ENCODE measurements at places on chromosomes 2 and 18.

GRCh38 chr2:135638825-135639224, 102.8 kb upstream of the UBXN4 start:
- DNase-seq, result no peak

- DNase-seq, result no peak
Observed at GRCh38 chr2:65488527-65488926, 56.1 kb upstream of the SPRED2 start.

DNA sequence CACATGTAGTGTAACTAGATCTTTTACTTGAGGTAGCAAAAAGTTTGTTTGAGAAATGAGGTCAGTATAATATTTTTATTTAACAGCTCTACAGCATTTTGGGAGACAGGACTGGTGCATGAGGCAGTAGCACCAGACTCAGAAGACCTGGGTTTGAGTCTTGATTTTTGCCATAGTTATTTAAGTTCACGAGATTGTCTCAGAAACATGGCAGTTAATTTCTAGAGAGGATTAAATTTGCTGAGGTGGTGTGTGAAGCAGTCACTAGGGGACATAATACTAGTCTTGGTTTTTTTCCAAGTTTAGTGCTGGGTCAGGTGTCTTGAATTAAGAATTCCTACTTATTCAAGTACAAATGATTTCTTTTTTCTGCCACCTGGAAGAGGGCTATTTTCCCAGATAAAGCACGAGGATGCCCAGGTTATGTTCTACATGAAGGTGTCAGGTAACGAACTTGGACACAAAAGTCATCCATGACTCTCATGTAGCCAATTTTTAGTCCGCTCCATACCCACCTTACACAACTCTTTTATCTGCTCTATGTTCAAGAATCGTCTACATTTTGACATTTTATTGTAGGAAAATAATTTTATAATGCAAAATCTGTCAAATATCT, 1.4 kb downstream of the MARCHF7 start:
- DNase-seq, result no peak

GRCh38 chr2:3173031-3173430, 204.6 kb downstream of the EIPR1 start:
- no peak for DNase-seq

- no peak for DNase-seq
Observed at GRCh38 chr2:2456721-2457120, 125.6 kb upstream of the MYT1L start.

- DNase-seq, result no peak
Observed at GRCh38 chr18:70382017-70382416, 93.2 kb downstream of the SOCS6 start.

DNA sequence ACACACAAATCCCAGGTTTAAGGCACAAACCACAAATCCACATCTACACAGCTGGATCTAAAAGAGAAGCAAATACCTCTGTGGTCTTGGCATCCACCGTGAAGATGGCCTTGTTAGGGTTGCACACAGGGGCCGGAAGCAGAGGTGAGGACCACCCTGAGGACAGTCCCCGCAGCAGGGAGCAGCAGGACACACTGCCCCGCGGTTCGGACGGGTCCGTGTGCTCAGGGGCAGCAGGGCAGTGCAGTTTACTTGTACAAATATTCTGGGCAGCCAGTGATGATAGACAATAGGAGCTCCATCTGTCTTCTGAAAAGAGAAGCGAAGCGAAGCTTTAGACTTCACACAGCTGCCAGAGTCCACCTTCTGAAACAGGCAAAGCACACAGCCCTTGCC, 8.8 kb downstream of the PASK start:
- no peak for DNase-seq
